Head of caudate nucleus (tissue), 42 donors: ENCODE measurements at places on chromosomes 3 and 15.

DNA sequence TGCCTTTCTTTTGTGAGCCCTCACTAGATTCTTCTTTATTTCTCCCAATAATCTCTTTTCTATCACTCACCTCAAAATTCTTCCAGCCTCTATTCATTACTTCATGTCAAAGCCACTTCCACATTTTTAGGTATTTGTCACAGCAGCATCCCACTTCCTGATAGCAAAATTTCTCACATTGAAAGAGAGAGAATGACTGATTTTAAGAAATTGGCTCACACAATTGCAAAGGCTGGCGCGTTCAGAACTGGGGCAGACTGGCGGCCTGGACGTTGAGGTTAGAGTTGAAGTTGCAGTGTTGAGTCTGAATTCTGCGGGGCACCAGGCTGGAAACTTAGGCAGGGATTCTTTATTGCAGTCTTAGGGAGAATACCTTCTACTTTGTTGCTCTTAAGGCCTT is 117.9 kb downstream of the LRRC28 start:
- no peak for DNase-seq

DNA sequence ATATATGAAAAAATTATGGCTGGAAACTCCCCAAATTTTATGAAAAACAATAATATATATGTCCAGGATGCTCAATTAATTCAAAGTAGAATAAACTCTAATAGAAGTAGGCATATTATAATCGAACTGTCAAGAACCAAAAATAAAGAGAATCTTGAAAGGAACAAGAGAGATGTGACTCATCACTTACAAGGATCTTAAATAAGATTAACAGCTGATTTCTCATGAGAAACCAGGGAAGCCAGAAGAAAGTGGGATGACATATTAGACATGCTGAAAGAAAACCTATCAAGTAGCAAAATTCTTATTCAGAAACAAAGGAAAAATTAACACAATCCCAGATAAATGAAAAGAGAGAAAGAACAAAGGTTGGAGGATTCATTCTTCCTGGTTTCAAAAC is 66.8 kb downstream of the FAIM start:
- no peak for DNase-seq

DNA sequence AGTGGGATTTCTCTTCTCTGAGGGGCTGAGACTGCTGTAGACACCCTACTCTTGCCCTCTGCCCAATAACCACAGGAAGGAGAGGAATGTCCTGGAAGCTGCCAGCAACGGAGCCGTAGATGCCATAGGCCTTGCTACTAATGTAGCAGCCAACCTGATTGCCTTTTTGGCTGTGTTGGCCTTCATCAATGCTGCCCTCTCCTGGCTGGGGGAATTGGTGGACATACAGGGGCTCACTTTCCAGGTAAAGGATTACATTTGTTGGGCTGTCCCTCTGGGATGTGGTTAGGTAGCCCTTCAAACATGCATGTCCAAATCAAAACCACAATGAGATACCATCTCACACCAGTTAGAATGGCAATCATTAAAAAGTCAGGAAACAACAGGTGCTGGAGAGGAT is 16.1 kb downstream of the SLC28A2 start:
- DNase-seq = no peak

DNA sequence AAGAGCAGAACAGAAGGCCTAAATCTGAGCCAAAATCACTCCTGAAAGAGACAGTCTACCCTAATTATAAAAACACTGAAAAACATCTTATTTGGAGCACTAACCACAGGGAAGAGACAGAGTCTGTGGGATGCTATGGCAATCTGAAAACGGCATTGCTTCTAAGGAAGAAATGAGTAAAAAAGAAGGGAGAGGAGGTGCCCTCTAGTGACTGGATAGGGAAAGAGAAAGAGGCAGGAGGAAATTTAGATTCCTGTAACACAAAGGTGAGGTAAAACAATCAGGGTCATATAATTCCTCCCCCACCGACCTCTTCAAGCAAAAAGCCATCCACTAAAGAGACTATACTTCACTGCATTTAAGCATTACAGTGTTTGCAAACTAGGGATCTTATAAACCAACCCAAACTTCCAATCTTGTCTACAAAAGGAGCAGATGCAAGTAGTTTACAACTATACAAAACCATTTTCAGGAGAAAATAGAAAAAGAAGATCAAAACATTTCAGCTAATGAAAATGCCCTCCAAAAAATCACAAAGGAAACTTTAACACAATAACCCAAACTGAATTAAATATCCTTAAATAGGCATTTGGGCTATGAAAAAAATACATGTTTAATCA is 32.6 kb downstream of the HACD2 start:
- DNase-seq = no peak
